ENCODE measurements at places on chromosomes 4 and X.

- DNase-seq, result no peak
These were observed 105.0 kb downstream of the RAB28 start for GRCh38 chr4:13378973-13379759.

DNA sequence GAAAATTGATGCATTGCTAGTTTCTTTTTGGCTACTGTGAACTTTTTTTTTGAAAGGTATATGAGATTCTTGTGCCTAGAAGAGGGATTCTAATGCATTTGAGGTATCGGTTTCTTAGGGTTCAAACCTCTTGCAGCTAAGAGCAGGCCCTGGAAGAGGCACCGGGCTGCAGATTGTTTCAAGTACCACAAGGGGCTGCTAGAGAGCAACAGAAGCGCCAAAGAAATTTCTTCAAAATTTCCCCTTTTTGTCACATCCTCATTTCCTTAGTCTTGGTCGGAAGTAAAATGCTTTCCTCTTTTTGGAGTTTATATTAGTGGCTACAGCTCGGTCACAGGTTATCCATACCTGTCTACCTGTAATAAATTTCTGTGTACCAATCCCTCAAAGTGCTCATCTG, 89.8 kb downstream of the PDGFRA start:
- DNase-seq, result peak; percentile 72

- no peak for DNase-seq
These were observed 412.1 kb downstream of the CENPC start for GRCh38 chr4:67133162-67133561.

GRCh38 chrX:29652484-29652883, 562.9 kb upstream of the MAGEB2 start:
- DNase-seq, result no peak

GRCh38 chr4:184980261-184980660, 38.0 kb upstream of the HELT start:
- no peak for DNase-seq

Measured in dermis blood vessel endothelial cell (primary cell).